Neural progenitor cell (in vitro differentiated cells): ENCODE measurements at places on chromosomes 3 and 15. TPM values are rescaled to one million over a fixed set of nuclear protein-coding genes. Genes with fewer than 3 reads are reported as not detected.
A peak's percentile ranks its signal among the peaks of the same experiment; 100 is the strongest.

DNA sequence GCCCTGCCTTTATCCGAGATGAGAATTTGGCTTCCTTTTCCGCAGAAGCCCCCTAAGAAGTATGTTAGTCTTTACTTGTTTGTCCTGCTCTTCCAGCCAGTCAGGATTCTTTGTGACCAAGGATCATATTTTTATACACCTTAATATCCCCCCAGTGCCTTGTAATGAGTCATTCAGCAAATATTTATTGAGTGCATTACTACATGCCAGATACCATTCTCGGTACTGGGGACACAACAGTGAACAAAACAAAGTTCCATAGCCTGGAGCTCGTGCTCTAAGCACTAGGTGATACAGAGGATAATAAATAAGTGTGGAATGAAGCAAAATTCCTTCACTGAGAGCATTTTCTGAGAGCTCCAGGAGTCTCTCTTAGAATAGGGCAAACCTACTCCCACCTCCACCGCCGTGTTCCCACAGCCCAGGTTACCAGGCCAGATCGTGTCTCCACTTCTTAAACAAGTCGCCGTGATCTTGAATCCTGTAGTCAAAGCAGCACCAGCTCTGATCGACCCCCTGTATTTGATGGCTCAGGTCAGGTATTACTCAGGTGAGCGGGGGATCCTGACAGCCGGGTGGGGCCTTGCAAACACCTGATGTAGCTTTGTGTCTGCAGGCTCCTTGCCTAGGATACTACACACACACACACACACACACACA lies 18.5 kb downstream of the TTC21A start:
- no peak for DNase-seq

DNA sequence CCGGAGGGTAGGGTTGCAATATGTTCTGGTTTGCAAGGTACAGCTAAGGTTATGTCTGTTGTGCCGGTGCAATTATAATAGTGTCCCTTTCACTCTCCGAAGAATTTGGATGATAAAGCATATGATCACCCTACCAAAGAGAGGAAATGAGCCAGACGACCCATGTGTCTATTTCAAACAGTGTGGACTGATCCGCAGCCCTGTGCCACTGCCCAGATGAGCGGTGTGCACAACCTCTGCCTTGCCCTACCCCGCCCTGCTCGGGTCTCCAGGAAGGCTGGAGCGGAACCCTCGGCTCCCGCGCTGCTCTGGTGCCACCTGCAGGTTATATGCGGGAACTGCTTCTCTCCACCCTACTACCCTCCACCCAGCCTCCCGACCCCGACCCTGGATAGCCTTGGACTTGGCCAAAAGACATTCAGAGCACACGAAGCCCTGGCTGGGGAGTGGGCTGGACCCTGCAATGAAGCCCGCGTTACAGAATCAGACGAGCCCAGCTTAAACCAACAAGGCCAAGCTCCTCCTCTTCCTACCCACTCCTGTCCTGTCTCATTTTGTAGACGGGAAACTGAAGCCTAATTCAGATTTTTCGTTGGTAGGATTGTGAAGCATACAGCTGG lies 68.4 kb upstream of the CHRNB4 start:
- peak; percentile 85 for DNase-seq

Gene TMEM212
- not detected in 2 replicates for total RNA-seq

Gene LRIG1
- 169 and 184 TPM in 2 replicates for total RNA-seq

GRCh38 chr3:197303452-197303851 lies 5.0 kb upstream of the DLG1 start:
- no peak for DNase-seq

- no peak for DNase-seq
These were observed 469.1 kb upstream of the ARHGEF26 start for GRCh38 chr3:153652076-153652475.

Gene SLC2A2
- total RNA-seq = not detected in 2 replicates

- DNase-seq = no peak
These were observed 158.3 kb downstream of the EFHB start for GRCh38 chr3:19775765-19776164.

DNA sequence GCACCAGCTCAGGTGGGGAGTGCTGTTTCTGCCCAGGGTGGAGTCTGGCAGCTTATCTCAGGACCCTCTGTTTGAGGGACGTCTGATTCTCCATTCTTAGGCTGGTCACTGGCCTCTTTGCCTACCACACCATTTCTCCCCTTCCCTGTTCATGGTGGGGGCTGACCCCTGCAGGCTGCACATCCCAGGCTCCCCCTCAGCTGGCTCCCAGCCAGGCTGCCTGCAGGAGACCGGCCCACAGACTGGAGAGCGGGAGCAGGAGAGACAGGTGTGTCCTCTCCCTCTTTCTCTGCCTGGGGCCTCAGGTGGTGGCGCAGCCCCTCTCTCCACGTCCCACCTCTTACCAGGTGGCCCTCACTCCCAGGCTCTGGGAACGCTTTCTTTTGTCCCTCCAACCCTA lies 60.8 kb downstream of the RAB11A start:
- DNase-seq = no peak

Gene MAP6D1
- total RNA-seq = 3.5 and 12.4 TPM in 2 replicates

Gene GABRG3
- total RNA-seq = 1.7 and 3.4 TPM in 2 replicates

Gene ITGA11
- not detected in 2 replicates for total RNA-seq

DNA sequence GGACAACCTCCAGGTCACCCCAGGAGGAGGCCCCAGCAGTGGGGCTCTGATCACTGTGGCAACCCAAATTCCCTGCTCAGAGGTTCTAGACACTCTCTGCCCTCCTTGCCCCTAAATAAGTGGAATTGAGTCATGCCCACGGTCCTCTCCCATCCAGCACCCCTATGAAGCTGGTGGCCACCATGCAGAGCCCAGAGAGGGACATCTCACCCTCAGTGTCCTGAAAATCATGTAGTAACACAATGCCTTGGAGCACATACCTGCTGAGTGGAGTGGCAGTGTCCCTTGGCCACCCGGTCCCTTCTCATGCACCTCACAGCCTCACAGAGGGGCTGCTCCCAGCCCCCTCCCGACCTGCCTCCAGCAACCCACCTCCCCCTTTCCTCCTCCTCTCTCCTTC lies 114.3 kb upstream of the MEF2A start:
- no peak for DNase-seq

Gene ITIH4
- total RNA-seq = 1.1 and 2.4 TPM in 2 replicates

- no peak for DNase-seq
These were observed 483.7 kb upstream of the FRG2C start for GRCh38 chr3:75180235-75180944.

DNA sequence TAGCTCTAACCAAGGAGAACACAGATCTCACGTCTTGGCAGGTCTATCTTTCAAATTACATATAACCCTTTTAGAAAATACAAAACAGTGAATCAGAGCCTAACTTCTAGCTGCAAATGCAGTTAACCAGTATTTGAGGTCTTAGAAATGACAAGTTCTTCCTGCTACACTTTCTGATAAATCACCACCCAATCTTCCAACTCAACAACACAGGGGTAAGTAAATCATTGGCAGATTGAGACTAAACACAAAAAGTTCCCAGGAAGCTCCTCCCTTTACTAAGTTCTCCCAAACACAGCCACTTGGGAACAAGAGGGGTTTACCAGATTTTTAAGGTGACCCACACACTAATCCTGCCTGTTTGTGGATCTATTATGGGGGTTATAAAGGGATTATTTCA lies at the start of gene A4GNT:
Gene A4GNT (minus strand): TSS at position 152 of the 400 bp plus-strand sequence. CDS start 1,134 bp downstream, outside the sequence.
- DNase-seq = no peak

DNA sequence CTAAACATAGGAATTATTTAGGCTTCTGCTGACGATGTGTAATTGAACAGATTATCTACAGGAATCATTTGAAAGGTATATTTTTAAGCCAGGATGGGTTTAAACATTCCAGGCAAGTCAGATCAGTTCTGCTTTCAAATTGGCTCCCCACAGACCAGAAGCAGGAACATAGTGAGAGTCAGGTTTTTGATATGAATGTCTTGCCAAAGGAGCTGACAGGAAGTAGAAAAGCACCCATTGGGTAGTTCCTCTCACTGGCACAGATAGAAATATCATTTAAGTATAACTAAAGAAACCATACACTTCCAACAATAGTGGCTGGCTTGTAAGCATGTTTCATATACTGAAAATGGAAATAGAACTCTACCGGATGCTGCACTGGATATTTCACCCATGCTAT lies 95.2 kb downstream of the CLDN1 start:
- DNase-seq = no peak

Gene LRRC31
- not detected in 2 replicates for total RNA-seq
